ENCODE measurements at places on chromosomes 7 and 10.

GRCh38 chr7:16991551-16991950 lies 109.8 kb upstream of the AGR3 start:
- peaks cover 3% of the 10 kb centered on the region for H3K36me3 ChIP-seq
- DNase-seq, result no peak
- no peaks in the 10 kb centered on the region for H3K4me1 ChIP-seq

DNA sequence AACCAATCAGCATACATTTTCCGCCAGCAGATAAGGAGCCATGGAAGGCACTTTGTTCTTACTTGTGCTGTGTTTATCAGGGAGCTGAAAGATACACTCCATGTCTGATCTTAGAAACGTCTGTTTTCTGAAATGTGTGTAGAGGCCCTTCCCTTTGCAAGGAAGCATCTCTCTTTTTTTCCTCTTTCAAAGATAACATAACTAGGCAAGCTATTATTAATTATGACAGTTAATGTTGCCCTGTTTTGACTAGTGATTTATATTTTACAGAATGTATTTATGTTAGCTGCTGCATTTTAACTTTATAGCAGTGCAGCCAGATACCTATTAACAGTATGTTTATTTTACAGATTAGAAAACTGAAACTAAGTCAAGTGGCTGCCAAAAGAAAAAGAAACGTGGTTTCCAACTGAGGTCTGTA lies 683.2 kb upstream of the IGFBP3 start:
- no peak for DNase-seq
- H3K4me3 ChIP-seq, result no peak overlapping the region
- no peaks in the 10 kb centered on the region for H3K4me1 ChIP-seq
- no peaks in the 10 kb centered on the region for H3K27me3 ChIP-seq
- H3K27ac ChIP-seq, result no peak overlapping the region

DNA sequence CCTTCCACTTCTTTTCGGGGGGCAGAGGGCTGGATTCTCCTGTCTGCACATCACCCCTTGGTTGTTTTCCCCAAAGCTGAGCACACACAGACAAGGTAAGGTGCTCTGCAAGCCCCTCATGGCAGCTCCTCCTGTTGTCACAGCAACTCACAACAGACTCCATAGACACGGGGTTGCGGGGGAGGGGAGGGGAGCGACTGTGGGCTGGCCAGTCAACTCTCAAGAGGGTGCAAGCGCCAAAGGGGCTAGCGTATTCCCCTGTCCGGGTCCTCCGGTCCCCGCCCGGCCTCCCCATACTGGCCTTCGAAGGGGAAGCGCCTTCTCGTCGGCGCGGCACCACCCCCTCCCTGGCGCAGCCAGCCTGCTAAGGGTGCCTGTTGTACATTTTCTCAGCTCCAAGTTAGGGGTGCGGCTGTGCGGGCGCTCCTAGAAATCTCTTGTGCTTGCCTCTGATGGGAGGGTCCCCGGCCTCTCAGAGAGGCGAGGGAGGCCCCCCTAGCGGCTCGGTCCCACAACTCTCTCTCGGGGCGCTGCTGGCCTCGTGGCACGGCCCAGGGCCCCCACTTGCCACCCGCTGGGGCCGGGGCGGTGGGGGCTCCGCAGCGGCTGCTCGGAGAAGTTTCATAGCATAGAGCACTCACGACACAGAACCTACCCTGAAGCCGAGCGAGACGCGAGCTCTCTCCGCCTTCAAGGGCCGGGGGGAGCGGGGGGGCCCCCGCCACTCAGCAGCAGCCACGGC lies 498 bp downstream of the RHOBTB1 start:
- H3K4me1 ChIP-seq, result peaks cover 15% of the 10 kb centered on the region
- H3K4me3 ChIP-seq, result peak overlapping the region; percentile 68
- H3K27ac ChIP-seq, result peak overlapping the region; percentile 87
- peak; percentile 61 for DNase-seq

DNA sequence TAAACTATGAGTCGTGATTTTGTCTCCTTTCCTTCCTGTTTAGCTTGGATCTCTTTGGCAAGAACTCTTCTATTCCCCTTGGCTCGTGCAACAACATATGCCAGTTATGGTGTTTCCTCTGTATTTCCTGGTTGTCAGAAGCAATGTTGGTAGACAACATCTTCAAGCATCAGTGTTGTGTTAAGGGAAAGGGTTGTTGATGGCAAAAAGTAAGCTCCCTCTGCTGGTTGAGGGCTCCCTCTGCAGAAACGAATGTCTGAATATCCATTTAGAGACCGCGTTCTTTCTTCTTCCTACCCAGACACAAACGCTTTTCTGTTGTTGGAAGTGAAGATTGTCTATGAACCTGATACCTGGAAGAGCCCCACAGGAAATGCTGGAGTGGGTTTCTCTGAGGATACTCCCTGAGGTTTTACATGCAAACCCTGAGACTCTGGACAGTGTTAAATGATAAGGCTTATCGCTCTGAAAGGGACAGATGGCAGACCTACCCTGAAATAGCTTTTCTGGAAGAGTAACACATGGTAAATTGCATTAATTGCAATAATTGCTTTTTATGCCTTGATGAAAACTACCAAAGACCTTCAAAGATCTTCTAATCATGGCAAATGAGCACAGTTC lies 23.5 kb upstream of the C1QL3 start:
- H3K4me3 ChIP-seq, result no peak overlapping the region
- no peaks in the 10 kb centered on the region for H3K27me3 ChIP-seq
- DNase-seq, result no peak
- H3K4me1 ChIP-seq, result no peaks in the 10 kb centered on the region
- H3K36me3 ChIP-seq, result no peaks in the 10 kb centered on the region

- H3K36me3 ChIP-seq, result no peaks in the 10 kb centered on the region
- H3K27ac ChIP-seq, result no peak overlapping the region
- no peaks in the 10 kb centered on the region for H3K27me3 ChIP-seq
- H3K4me1 ChIP-seq, result no peaks in the 10 kb centered on the region
Measured at GRCh38 chr7:108653526-108653925, 83.9 kb downstream of the DNAJB9 start.

GRCh38 chr7:76358481-76359110 lies at the start of gene YWHAG:
YWHAG (minus strand) TSS chr7:76358991; CDS start chr7:76358808, 183 bp downstream.
- H3K4me1 ChIP-seq, result peaks cover 6% of the 10 kb centered on the region
- peaks cover 5% of the 10 kb centered on the region for H3K36me3 ChIP-seq
- DNase-seq, result peak; percentile 90
- peak within 1 kb of the TSS; percentile 95 for H3K4me3 ChIP-seq

GRCh38 chr7:34060196-34060947 lies 155.0 kb downstream of the BMPER start:
- no peaks in the 10 kb centered on the region for H3K4me1 ChIP-seq
- no peak overlapping the region for H3K27ac ChIP-seq
- H3K36me3 ChIP-seq, result no peaks in the 10 kb centered on the region
- DNase-seq, result no peak
- H3K4me3 ChIP-seq, result no peak overlapping the region

DNA sequence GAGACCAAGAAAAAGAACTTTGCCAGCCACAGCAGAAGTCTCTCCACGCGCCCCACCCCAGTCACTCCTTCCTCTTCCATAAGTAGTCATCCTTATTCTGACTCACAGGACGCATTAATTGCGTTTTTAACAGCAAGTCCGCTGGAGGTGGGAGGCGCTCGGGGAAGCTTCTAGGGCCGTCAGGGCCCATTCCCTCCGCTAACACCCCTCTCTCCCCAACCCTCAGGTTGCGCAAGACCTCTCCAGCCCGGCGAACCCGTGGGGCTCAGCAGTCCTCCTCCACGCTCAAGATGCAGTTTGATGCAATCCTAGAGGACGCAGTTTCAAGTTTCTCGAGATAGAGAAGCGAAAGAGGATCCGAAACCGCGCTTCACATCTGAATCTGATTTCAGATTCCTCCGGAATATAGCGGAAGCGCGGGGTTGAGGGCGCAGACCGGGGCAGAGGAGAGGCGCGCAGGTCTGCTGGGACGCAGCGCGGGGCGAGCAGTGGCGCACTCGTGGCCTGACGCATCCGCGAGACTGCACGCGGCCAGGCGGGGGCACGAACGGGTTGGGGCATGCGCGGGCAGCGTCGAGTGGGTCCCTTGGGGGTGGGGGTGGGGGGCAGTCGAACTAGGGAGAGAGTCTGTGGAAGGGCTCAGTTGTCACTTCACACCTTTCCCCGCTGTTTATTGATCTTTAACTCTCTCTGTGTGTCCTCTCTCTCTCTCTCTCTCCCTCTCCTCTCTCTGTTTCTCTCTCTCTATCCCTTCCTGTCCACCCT lies 37.8 kb upstream of the PSAP start:
- peak; percentile 23 for DNase-seq
- H3K36me3 ChIP-seq, result no peaks in the 10 kb centered on the region
- H3K27me3 ChIP-seq, result no peaks in the 10 kb centered on the region
- peaks cover 5% of the 10 kb centered on the region for H3K4me1 ChIP-seq

- H3K36me3 ChIP-seq, result no peaks in the 10 kb centered on the region
- no peak overlapping the region for H3K4me3 ChIP-seq
- no peaks in the 10 kb centered on the region for H3K27me3 ChIP-seq
- no peaks in the 10 kb centered on the region for H3K4me1 ChIP-seq
- no peak for DNase-seq
Measured at GRCh38 chr10:80856186-80856585, 318.5 kb downstream of the SH2D4B start.

GRCh38 chr10:28130267-28130666 lies 131.4 kb upstream of the ODAD2 start:
- H3K4me1 ChIP-seq, result no peaks in the 10 kb centered on the region
- H3K27me3 ChIP-seq, result no peaks in the 10 kb centered on the region
- no peak overlapping the region for H3K27ac ChIP-seq
- no peak for DNase-seq
- H3K4me3 ChIP-seq, result no peak overlapping the region

GRCh38 chr7:140915935-140916555 lies 8.7 kb downstream of the BRAF start:
- DNase-seq, result no peak
- no peaks in the 10 kb centered on the region for H3K36me3 ChIP-seq
- H3K27me3 ChIP-seq, result no peaks in the 10 kb centered on the region

- H3K27me3 ChIP-seq, result no peaks in the 10 kb centered on the region
- H3K4me1 ChIP-seq, result no peaks in the 10 kb centered on the region
- H3K27ac ChIP-seq, result no peak overlapping the region
- H3K4me3 ChIP-seq, result no peak overlapping the region
- H3K36me3 ChIP-seq, result no peaks in the 10 kb centered on the region
Measured at GRCh38 chr7:132696332-132696731, 120.1 kb upstream of the PLXNA4 start.

GRCh38 chr10:19917751-19918478 lies 101.7 kb downstream of the PLXDC2 start:
- H3K4me1 ChIP-seq, result peaks cover 6% of the 10 kb centered on the region
- no peaks in the 10 kb centered on the region for H3K36me3 ChIP-seq
- no peaks in the 10 kb centered on the region for H3K27me3 ChIP-seq
- no peak overlapping the region for H3K4me3 ChIP-seq

- no peak for DNase-seq
- H3K36me3 ChIP-seq, result no peaks in the 10 kb centered on the region
- H3K4me3 ChIP-seq, result no peak overlapping the region
- no peaks in the 10 kb centered on the region for H3K27me3 ChIP-seq
- no peak overlapping the region for H3K27ac ChIP-seq
Measured at GRCh38 chr7:120939345-120939744, 11.2 kb upstream of the ING3 start.

DNA sequence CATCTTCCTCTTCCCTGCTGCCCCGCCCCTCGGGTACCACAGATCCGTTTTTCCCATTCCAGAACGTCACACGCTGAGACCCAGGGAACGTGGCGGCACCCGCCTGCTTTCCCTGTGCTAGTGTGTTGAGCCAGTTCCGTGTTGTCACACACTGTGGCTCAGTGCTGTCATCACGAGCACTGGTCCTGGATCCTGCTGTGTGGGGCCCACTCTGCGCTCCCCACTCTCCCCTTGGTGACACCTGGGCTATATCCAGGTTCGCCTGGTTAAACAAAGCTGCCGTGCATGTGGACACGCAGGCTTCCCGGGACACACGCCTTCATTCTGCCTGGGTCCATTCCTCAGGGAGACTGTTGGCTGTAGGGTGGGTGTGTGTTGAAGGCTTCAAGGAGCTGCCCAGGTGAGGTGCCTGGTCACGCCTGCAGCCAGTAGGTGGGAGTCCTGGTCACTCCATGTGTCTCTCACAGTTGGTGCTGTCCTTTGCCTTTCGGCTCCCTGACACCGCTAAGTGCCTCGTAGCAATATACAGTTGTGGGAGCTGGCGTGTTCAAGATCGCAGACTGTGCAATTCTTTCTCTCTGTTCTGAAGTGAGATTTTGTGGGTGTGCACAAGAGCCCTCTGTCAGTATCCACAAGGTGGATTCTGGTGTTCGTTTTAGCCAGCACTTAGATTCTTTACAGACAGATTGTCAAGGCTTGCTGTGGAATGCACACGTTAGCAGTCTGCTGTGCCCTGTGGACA lies 88.6 kb downstream of the INPP5A start:
- H3K27me3 ChIP-seq, result peaks cover 2% of the 10 kb centered on the region
- no peak overlapping the region for H3K4me3 ChIP-seq
- H3K36me3 ChIP-seq, result no peaks in the 10 kb centered on the region
- DNase-seq, result no peak

DNA sequence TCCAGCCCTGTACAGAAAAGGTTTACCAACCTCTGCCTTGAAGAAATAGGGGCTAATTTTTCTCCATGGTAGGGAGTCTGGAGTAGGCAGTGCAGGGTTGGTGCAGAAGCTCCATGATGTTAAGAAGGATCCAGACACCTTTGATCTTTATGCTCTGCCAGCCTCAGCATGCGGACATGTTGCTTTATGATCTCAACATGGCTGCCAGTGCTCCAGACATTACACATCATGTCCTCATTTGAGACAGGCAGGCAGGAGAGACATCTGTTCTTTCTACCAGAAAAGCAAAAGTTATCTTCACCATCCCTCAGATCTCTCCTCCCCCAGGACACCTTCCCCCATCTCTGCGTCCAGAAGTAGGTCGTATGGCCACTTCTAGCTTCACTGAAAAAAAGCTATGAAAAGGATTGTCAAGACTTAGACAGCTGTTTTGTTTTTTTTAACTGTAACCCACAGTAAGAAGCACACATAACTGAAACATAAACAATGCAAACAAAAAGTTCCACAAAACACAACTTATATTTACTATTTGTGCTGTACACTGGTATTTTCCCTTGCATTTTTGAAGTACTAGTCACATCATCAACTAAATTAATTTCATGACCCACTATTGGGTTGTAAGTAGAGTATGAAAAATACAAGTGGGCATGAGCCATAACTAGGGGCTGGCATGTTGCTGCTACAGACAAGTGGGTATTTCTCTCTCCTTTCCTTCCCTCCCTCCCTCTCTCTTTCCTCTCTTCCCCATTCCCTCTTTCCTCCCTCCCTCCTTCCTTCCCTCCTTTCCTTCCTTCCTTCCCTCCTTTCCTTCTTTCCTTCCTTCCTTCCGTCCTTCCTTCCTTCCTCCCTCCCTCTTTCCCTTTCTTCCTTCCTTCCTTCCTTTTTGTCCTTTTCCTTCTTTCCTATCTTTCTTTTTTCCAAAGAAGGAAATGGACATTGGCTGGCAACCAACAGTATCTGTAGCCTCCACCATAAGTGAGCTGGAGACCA lies 2.6 kb upstream of the RASSF4 start:
- no peak overlapping the region for H3K4me3 ChIP-seq
- no peak overlapping the region for H3K27ac ChIP-seq
- DNase-seq, result no peak
- no peaks in the 10 kb centered on the region for H3K27me3 ChIP-seq

GRCh38 chr7:99498546-99498944 lies 1.5 kb downstream of the ZNF394 start:
- no peaks in the 10 kb centered on the region for H3K27me3 ChIP-seq
- H3K4me3 ChIP-seq, result peak overlapping the region; percentile 27

GRCh38 chr10:113430634-113431397 lies 122.0 kb upstream of the HABP2 start:
- peaks cover 1% of the 10 kb centered on the region for H3K4me1 ChIP-seq
- H3K27me3 ChIP-seq, result no peaks in the 10 kb centered on the region

GRCh38 chr10:34641913-34642558 lies 173.1 kb downstream of the PARD3 start:
- H3K4me3 ChIP-seq, result no peak overlapping the region
- H3K27me3 ChIP-seq, result no peaks in the 10 kb centered on the region
- DNase-seq, result no peak
- H3K27ac ChIP-seq, result no peak overlapping the region
- no peaks in the 10 kb centered on the region for H3K36me3 ChIP-seq
